Thymus (tissue), 14 donors: ENCODE measurements at places on chromosomes 2 and 18. TPM values are rescaled to one million over a fixed set of nuclear protein-coding genes. Genes with fewer than 3 reads are reported as not detected.

Gene RIT2
- not detected for total RNA-seq

Gene TRAK2
- total RNA-seq: 10.1 TPM

Gene IL1RN
- total RNA-seq: 2.7 TPM

Gene RAB12
- total RNA-seq: 17.8 TPM

Gene THSD7B
- 4.2 TPM for total RNA-seq

Gene ANKRD30B
- total RNA-seq: not detected

Gene CNTNAP5
- 0.14 TPM for total RNA-seq
